ENCODE measurements at places on chromosomes 13 and 19. TPM values are rescaled to one million over a fixed set of nuclear protein-coding genes. Genes with fewer than 3 reads are reported as not detected.

TINCR gene
- total RNA-seq: 0.63 TPM

SPINT2 gene
- 89.2 TPM for total RNA-seq

ZSWIM9 gene
- 5.3 TPM for total RNA-seq

CEACAM19 gene
- 5.3 TPM for total RNA-seq

CCNA1 gene
- total RNA-seq: 6.9 TPM

SOX1 gene
- total RNA-seq: 15.7 TPM
